ENCODE measurements at places on chromosomes 5 and 9. TPM values are rescaled to one million over a fixed set of nuclear protein-coding genes. Genes with fewer than 3 reads are reported as not detected.
A peak's percentile ranks its signal among the peaks of the same experiment; 100 is the strongest.

CENPH gene
- 4.1 TPM for total RNA-seq

DNA sequence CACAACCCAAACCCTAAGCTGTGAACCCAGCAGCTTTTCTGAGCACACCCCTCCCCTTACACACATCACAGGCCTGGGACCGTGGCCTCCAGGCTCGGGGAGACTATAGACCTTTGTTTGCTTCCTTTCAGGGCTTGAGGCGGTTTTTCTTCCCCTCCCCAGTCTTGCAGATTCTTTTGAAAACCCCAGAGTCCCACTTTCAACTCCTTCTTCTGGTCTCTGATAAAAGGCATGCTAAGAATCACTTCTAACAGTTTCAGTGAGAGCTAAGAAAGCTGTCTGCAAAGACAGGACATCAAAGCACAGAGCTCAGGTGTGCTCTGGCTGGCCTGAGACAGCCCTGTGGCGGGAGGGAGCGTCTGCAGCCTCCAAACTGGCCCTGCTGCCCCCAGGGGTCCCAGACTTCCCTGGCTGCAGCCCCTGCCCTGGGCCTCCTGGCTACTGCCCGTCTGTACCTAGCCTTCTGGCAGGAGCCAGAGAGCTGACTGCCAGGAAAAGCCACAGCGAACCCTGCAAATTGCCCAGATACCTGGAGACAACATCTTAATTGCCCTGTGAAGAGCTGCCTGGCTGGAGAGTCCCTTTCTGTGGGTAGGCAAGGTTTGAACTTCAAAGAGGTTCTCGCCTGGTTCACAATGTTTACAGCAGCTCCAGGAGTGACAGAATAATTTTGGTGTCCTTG is 138.9 kb downstream of the GADD45G start:
- no peak for DNase-seq
- H3K27ac ChIP-seq: no peak overlapping the region
- H3K4me3 ChIP-seq: no peak overlapping the region

DNA sequence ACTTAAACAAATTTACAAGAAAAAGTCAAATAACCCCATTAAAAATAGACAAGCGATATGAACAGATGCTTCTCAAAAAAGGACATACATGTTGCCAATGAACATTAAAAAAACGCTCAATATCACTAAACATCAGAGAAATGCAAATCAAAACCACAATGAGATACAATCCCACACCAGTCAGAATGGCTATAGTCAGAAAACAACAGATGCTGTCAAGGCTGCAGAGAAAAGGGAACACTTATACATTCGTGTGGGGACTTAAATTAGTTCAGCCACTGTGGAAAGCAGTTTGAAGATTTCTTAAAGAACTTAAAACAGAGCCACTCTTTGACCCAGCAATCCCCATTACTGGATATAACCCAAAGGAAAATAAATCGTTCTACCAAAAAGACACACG is 10.8 kb downstream of the OR13F1 start:
- no peak overlapping the region for H3K4me3 ChIP-seq
- DNase-seq: no peak
- no peaks in the 10 kb centered on the region for H3K36me3 ChIP-seq

- H3K27me3 ChIP-seq: no peaks in the 10 kb centered on the region
- H3K4me1 ChIP-seq: peaks cover 2% of the 10 kb centered on the region
- DNase-seq: peak; percentile 94
- peak overlapping the region; percentile 42 for H3K27ac ChIP-seq
- H3K4me3 ChIP-seq: no peak overlapping the region
Observed at GRCh38 chr9:21656776-21657674, 145.4 kb upstream of the MTAP start.

Data from fibroblast of lung (primary cell).